ENCODE measurements at places on chromosomes 11 and 22.

GRCh38 chr22:49008682-49009235 is 818.9 kb downstream of the BRD1 start:
- DNase-seq = no peak

DNA sequence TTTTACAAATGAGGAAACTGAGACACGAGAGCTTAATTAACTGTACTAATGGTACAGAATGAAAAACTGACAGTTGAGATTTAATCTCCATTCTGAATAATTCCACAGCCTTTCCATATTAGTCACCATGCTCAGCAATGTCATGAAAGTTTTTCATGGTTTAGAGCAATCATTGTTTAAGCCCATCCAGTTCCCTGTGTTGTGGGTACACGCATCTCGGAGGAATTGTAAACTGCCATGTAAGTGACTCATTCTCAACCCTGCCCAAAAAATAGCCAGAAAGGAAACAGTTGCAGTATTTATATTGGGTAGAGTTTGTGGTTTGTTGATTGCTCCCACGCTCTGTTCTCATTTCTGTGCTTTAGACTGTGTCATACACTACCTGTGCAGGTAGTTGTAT is 1790.8 kb downstream of the LRRC4C start:
- no peak for DNase-seq

DNA sequence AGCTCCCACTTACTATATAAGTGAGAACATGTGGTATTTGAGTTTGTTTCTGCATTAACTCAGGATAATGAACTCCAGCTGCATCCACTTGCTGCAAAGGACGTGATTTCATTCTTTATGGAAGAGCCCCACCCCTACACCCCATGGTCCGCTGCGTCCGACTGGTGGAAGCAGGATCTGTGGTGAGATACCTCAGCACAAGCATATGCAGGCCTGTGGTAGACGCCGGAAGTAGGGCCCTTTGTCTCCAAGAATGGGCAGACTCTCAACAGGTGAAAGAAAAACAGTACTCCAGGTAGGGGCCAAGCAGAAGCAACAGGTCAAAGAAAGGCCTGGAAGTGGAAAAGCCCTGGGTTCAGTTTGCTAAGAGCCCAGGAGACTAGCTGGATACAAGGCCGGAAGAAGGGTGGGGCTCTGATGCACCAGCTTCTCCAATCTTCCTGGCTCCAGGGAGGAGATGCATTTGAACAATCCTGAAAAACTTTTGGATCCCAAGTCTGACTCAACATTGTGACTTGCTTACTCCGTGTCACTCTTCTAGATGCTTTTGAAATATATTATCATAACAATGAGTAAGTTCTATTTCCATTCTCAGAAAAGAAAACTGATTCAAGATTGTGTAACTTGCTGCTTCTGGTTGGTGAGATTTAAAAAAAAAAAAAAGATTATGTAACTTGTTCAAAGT is 30.4 kb downstream of the NEAT1 start:
- no peak for DNase-seq

- no peak for DNase-seq
Observed at GRCh38 chr11:35182317-35182939, 43.5 kb downstream of the CD44 start.

- DNase-seq = no peak
Observed at GRCh38 chr11:10042699-10043098, 251.3 kb downstream of the SBF2 start.

- no peak for DNase-seq
Observed at GRCh38 chr11:64144587-64145472, 21.1 kb downstream of the MACROD1 start.

DNA sequence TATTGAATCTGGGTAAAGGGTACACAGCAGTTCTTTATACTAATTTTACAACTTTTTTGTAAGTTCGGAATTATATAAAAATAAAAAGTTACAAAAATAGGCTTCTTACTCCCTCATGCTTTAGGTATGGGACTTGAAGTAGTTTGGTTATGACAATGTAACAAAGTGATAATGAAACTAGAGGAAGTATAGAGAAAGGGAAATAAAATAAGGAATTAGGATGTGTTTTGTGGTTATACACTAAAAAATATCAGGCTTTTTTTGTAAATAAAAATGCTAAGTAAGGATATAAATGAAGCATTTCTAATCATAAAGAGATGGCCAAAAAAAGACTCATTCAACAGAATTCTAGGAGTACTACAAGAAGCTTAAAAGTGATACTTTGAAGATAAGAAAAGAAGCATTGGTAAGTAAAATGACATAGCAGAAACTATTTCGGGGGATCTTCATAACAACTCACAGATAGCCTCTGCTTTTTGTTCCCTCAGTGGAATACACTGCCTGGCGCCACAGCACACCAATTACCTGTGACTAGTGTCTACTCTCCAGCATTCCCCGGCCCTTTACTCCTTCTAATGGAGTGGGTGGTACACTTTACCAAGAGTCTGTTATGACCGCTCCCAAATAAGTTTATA is 322.7 kb upstream of the PITPNB start:
- no peak for DNase-seq

DNA sequence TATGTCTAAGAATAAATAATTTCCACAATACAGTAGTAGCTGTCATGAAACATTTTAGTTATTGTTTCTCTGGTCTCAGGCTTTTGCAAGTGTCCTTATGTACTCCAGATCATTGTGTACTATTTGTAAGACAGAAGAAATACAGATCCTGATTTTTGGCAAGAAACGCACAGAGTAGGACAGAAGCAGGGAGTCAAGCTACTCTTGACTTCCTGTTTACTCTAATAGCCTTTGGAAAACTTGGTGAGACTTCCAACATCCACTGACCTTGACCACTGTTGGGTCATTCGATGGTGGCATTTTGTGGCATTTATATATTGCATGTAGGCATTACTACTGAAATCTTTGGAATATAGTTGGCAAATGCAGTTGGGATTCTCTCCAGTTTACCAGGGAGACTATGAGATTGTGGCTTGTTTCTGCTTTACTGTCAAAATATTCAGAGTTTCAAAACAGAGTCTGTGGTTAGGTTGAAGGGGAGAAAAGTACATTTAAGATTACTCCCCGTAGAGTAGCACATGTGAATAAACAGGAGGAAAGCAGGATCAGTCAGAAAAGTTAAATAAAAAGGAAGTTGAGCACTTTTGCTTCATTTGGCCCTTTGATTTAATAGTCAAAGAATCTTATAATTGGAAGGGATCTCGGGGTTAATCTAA is 726.1 kb upstream of the CCDC90B start:
- no peak for DNase-seq

DNA sequence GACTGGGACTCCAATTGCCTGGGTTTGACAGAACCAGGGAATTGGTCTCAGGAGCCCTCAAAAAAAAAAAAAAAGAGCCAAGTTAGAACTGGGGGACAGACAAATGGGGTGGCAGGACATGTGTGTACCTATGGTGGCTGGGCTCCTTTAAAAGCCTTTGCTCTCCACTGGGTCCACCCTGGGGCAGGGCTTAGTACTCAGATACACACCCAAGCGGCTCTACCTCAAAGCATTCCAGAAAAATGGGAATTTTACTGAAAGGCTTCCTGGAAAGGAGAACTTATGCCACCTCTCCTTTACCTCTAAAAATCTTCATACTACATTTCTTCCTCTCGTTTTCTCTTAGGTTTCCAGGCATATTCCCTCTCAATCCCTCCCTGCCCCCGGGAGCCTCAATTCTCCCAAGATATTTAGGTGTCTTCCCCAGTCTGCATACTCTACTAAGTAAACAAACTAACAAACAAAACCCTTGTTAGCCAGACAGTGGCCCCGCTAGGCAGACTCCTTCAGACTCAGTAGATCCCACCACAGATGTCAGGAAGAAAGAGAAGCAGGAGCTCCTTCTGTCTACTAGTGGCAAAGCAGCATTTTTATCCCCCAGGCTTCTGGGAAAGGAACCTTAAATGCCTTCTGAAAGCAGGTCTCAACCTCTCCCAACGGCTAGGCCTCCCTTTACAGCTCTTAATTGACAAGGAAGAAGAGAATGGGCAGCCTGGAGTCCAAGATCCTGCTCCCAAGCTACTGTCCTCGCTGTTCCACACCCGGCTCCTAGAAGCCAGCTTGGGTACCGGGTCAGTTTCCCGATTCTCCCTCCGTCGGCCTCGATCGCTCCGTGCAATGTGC is 653 bp downstream of the PCSK7 start:
- no peak for DNase-seq

DNA sequence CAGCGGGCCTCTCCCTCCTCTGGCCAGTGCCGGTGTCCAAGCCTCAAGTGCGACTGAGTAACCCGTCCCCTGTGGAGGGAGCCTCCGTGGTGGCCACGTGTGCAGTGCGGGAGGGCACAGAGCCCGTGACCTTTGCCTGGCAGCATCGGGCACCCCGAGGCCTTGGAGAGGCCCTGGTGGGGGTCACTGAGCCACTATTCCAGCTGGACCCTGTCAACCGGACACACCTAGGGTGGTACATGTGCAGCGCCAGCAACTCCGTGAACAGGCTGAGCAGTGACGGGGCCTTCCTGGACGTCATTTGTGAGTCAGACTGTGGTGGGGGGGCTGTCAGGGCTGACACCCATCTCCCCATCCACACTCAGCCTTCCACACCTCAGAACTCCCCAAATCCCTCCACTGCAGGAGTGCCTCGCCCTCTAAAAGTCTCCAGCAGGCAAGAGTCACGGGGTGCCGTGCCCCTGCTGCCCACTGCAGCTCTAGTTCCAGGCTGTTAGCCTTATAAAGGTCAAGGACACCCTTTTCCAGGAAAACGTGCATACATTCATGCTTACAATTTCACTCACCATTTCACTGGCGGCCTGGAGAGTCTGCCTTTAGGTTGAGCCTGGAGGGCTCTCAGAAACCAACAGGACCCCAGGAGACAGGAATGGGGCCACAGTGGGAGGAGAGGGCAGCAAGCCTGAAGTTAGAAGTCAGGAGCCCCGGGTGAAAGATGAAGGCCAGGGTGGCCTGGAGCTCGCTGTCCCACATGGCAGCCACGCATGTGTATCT is 2.6 kb downstream of the VSIG10L2 start:
- DNase-seq = no peak

DNA sequence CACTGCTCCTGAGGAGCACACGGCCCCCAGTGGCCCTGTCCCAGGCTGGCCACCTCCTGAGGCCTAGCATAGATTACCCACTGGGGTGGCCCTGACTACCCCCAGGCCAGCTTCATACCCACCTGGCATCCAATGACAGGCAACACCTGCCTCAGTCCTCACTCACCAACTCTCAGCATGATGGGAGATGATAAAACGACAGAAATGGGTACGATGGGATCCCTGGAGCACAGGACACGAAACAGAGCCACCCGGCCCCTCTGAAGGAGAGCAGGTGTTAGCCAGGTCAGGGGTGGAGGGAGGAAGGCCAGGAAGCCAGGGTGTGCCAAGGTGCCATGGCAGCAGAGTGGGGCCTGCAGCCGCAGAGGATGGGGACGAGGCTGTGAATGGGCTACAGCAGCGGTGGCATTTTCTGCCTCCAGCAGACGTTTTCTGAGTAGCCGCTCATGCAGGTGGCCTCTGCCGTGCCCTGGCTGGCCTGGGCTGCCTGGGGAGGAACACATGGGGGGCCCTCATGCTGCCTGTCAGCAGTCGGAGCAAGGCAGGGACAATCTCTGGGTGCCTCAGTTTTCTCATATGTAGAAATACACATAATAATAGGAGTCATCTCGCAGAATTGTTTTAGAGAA is 50.2 kb upstream of the FGF3 start:
- no peak for DNase-seq

- DNase-seq = no peak
Observed at GRCh38 chr11:64321533-64321932, 3.6 kb downstream of the PRDX5 start.

- DNase-seq = no peak
Observed at GRCh38 chr22:46539169-46539568, 1.7 kb upstream of the CELSR1 start.

DNA sequence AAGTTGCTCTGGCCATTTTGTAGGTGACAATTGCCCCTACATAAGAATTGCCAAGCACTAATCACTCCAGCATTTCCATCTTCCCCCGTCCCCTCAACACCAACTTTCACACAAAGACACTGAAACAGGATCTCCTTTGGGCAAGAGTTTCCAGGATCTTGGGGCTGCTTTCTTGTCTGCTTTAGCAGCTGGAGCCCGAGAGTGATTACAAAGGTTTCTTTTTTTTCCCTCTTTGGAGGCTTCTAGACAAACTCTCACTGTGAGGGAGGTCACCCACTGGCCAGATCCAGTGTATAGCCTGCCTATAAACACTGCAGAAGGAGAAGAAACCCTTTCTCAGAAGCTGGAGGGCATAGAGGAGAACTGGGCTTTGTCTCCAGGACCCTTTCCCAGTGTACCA is 92.5 kb downstream of the APIP start:
- no peak for DNase-seq

DNA sequence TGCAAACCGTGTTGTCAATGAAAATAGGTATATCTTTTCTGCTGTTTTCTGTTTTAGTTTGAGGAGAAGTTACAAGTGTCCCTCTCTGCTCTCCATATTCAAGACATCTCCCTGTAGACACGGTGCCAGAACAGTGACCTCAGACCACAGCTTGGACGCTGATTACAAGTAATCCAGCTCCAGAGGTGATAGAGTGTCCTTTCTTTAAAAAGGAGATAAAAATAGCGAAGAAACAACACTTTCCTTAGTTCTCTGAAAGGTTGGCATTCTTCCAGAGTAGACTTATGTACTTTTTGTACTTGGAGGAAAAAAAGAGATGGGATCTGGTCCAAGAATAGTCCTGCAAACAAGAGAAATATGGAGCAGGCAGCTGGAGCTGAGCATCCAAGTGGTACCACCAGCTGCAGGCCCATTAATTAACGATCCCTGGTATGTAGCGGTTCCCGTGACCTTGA is 43.0 kb upstream of the WT1 start:
- DNase-seq = no peak

GRCh38 chr11:12845739-12846358 is 163.3 kb upstream of the RASSF10 start:
- DNase-seq = no peak

DNA sequence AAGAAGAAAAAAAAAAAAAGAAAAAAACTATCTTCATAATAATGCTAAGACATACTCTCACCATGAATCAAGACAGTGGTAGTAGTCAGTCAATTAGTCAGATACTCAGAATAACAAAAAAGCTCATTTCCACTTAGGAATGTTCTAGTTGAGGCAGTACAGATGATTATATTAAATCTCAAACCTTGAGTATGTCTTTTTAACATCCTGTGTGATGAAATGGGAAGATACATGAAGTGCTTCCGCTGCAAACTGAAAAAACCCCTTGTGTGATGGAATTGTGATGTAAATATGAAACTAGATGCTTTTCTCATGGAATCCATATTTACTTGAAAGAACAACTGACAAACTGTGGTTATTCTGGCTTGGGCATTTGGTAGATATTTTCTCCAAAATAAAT is 13.7 kb downstream of the AMOTL1 start:
- DNase-seq = no peak

- no peak for DNase-seq
Observed at GRCh38 chr11:102467853-102468580, 15.5 kb upstream of the TMEM123 start.
